ENCODE measurements at places on chromosomes 2 and 18.

GRCh38 chr2:12498704-12499103 lies 218.0 kb upstream of the TRIB2 start:
- no peak for DNase-seq

- no peak for DNase-seq
Observed at GRCh38 chr2:67991456-67991855, 71.3 kb downstream of the C1D start.

DNA sequence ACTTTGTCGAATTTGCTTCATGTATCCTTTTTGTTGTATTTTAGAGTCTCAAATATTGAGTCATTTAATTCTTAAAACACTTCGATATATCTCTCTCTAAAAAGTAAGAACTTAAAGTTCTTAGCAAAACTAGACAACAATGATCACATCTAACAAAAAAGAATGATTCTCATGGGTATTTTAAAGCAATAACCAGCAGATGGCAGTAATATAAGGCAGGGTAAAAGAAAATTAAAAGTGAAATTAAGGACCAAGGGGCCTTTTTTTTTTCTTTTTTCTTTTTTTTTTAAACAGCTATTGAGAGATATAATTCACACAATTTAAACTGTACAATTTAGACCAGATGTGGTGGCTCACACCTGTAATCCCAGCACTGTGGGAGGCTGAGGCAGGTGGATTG lies 9.9 kb upstream of the AOX1 start:
- DNase-seq: no peak

DNA sequence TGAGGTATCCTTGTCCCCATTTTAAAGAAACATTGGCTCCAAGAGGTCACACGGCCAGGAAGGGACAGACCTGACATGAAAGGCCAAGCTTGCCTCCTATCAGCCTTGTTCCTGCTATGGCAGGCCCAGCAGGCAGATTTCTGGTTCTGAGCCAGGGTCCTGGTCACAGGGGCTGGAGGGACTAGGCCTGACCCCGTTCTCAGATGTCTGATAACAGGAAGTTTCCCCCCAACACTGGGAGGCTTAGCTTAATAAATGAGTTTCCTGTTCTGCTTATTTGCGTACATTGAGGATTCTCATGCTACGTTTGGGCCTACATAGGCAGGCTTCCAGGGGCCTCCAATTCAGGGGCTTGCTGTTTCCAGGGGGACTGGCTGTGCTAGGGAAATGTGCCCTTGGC lies 107.8 kb upstream of the LTBP1 start:
- DNase-seq: no peak

- no peak for DNase-seq
Observed at GRCh38 chr18:48827291-48828193, 123.2 kb downstream of the SMAD7 start.
